Tibial nerve (tissue), 4 donors: ENCODE measurements at places on chromosomes 6 and 20.
A peak's percentile ranks its signal among the peaks of the same experiment; 100 is the strongest.

DNA sequence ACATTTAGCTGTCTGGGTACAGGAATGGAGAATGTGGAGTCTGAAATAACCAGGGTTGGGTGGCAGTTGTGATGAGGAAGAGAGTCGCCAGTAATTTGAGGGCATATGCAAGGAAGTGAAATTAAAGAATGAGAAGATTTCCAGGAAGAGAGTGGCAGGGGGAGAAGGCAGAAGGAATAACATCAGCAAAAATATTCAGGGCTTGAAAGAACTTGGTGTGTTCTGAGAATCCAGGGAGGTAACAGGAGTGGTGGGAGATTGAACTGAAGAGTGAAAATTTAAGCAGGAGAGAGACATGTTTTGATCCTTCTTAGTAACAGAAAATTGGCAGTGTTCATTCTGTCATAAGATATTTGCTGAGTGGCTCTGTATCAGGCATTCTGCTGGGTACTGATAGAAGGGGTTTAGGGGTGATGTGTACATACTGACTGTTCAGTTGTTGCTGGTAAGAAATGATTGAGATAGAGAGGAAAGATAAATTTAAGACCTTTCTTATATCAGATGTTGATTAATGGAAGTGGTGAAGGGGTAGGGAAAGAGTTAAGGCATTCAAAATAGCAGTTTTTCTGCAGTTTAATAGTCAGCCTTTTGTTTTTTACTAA, 54.7 kb downstream of the PHF20 start:
- no peak overlapping the region for H3K27ac ChIP-seq
- no peaks in the 10 kb centered on the region for H3K27me3 ChIP-seq
- H3K36me3 ChIP-seq, result no peaks in the 10 kb centered on the region
- peaks cover 3% of the 10 kb centered on the region for H3K4me1 ChIP-seq

GRCh38 chr6:37305841-37306425, 47.9 kb upstream of the RNF8 start:
- H3K4me1 ChIP-seq, result no peaks in the 10 kb centered on the region
- no peak for DNase-seq
- no peaks in the 10 kb centered on the region for H3K36me3 ChIP-seq
- no peaks in the 10 kb centered on the region for H3K27me3 ChIP-seq
- H3K27ac ChIP-seq, result no peak overlapping the region
- no peak overlapping the region for H3K4me3 ChIP-seq

DNA sequence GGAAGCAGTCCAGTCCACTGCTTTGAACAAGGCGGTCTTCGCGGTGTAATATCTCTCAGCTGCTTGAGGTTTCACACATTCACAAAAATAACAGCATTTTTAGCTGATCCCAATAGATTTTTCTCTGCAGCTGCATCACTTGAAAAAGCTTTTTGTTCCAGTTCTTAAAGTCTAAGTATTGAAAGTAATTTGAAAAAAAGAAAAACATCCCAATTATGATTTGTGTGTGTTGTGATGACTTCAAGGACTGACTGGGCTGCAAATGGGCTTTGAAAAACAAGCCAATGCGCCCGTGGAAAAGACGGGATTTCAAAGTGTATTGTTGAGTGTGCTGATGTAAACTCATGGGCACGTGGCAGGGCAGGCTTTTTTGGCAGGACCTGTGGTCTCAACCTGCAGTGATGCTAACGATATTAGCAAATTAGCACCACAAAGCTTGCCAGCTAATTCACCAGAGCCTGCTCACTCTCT, 151.1 kb downstream of the TMEM242 start:
- no peaks in the 10 kb centered on the region for H3K27me3 ChIP-seq
- H3K27ac ChIP-seq, result no peak overlapping the region
- H3K4me3 ChIP-seq, result no peak overlapping the region
- DNase-seq, result no peak
- peaks cover 2% of the 10 kb centered on the region for H3K36me3 ChIP-seq

- no peak overlapping the region for H3K4me3 ChIP-seq
- H3K27ac ChIP-seq, result no peak overlapping the region
- no peak for DNase-seq
Observed at GRCh38 chr6:11006061-11006460, 38.0 kb downstream of the ELOVL2 start.

DNA sequence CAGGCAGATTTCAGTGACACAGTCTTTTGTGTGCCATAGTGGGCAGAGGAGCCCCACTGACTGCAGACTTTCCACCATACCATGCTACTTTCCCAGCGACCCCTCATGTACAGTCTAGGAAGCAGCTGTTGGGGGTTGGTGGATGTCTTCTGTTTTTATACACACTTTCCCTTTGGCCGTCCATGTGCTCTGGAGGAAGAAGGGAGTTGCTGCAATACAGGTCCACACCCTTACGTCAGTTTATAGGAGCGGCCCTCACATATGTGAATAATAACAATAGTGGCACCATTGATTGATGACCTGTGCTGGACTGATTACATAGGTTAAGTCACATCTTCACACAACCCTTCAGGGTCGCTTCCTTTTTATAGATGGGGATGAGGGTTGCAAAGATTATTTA, 17.5 kb upstream of the CCN2 start:
- H3K36me3 ChIP-seq, result no peaks in the 10 kb centered on the region
- no peak overlapping the region for H3K4me3 ChIP-seq
- no peaks in the 10 kb centered on the region for H3K4me1 ChIP-seq
- no peaks in the 10 kb centered on the region for H3K27me3 ChIP-seq
- H3K27ac ChIP-seq, result no peak overlapping the region

DNA sequence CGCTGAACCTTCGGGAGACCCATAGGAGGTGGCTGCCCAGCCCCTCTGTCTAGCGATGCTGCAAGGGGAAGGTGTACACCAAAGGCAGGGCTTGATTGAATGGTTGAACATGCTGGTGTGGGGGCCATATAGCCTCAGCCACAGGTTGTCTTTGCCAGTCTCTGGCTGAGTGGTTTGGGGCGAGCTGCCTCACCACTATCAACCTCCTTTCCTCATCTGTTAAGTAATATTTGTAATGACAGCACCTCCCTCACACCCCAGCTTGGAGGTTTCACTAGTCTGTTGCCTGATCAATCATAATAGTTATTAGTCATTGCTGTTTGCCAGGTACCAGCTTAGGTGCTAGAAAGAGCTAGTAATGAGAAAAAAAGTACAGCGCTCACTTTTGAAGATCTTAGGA, 11.8 kb upstream of the ZNF831 start:
- H3K36me3 ChIP-seq, result no peaks in the 10 kb centered on the region
- no peak overlapping the region for H3K27ac ChIP-seq
- no peak for DNase-seq
- no peak overlapping the region for H3K4me3 ChIP-seq
- no peaks in the 10 kb centered on the region for H3K4me1 ChIP-seq

GRCh38 chr6:118710616-118711015, 59.2 kb upstream of the CEP85L start:
- no peak overlapping the region for H3K4me3 ChIP-seq
- no peak for DNase-seq
- H3K4me1 ChIP-seq, result no peaks in the 10 kb centered on the region
- no peaks in the 10 kb centered on the region for H3K27me3 ChIP-seq
- no peaks in the 10 kb centered on the region for H3K36me3 ChIP-seq
- peak overlapping the region; percentile 78 for H3K27ac ChIP-seq

DNA sequence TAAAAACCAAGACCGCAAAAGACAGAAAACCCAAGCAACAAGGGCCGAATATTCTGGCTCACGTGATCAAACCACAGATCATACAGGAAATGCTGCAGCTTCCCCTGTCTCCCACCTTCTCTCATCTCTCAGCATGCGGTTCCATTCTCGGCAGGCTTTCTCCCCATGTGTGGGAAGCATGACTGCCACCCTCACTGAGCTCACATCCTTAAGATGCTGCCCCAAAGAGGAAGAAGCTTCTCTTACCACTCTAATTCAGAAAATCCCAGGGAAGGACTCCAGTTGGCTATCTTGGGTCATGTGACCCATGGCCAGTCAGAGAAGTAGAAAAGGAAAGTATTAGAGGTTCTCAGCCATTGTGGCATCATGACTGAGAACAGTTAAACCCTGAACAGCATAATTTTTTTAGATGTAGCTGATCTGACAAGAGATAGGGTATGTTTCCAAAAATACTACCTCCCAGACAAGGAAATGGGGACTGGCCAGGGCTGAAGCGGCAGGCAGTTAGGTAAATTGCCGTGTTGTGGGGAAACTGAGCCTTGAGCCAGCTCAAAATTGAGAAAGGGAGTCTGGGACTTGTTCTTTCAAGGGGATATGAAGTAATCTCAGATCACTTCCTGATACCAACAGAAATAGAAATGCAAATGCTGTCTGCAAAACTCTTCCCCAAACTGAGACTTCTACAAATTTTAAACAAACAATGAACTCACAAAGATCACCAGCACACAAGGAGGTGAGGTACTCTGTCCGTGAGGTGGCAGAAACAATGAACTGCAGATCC, 37.1 kb upstream of the GRM4 start:
- no peak overlapping the region for H3K27ac ChIP-seq
- peak overlapping the region; percentile 21 for H3K4me3 ChIP-seq
- H3K27me3 ChIP-seq, result no peaks in the 10 kb centered on the region
- no peaks in the 10 kb centered on the region for H3K36me3 ChIP-seq
- DNase-seq, result no peak

DNA sequence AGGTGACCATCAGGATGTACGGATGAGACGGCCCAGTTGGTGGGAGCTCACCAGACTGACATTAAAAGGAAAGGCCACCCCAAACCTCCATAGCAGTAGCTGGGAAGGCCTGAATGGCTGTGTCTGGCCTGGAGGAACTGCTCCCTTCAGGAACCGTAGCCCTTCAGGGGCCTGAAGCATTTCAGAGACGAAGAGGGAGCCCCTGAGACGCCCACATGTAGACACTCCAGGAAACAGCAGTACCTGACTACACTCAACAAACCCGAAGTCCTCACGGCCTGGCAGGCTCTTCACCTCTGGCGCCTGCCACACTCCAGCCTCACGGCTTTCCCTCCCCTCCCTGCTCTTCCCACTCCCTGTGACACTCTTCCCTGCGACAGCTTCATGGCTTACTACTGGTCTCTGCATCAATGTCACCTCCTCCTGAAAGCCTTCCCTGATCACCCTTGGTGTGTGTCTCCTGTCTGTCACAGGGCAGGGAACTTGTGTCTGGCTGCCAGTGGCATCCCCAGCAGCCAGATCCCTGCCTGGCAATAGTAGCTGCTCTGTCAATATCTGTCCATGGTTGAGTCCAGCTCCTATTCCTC, 14.6 kb upstream of the STX16 start:
- no peaks in the 10 kb centered on the region for H3K36me3 ChIP-seq
- DNase-seq, result no peak
- no peaks in the 10 kb centered on the region for H3K27me3 ChIP-seq
- H3K27ac ChIP-seq, result no peak overlapping the region
- no peaks in the 10 kb centered on the region for H3K4me1 ChIP-seq

- no peak overlapping the region for H3K4me3 ChIP-seq
- H3K27ac ChIP-seq, result no peak overlapping the region
- no peaks in the 10 kb centered on the region for H3K27me3 ChIP-seq
- DNase-seq, result no peak
- no peaks in the 10 kb centered on the region for H3K4me1 ChIP-seq
Observed at GRCh38 chr6:25232479-25232878, 46.7 kb upstream of the CARMIL1 start.

- no peaks in the 10 kb centered on the region for H3K36me3 ChIP-seq
- no peaks in the 10 kb centered on the region for H3K27me3 ChIP-seq
- DNase-seq, result no peak
- no peak overlapping the region for H3K27ac ChIP-seq
- no peaks in the 10 kb centered on the region for H3K4me1 ChIP-seq
- H3K4me3 ChIP-seq, result no peak overlapping the region
Observed at GRCh38 chr6:151139524-151139923, 100.2 kb upstream of the AKAP12 start.
